ENCODE measurements at places on chromosomes 4 and X.
A peak's percentile ranks its signal among the peaks of the same experiment; 100 is the strongest.

GRCh38 chr4:184335520-184335919 is 117.8 kb upstream of the ENPP6 start:
- no peak for DNase-seq

DNA sequence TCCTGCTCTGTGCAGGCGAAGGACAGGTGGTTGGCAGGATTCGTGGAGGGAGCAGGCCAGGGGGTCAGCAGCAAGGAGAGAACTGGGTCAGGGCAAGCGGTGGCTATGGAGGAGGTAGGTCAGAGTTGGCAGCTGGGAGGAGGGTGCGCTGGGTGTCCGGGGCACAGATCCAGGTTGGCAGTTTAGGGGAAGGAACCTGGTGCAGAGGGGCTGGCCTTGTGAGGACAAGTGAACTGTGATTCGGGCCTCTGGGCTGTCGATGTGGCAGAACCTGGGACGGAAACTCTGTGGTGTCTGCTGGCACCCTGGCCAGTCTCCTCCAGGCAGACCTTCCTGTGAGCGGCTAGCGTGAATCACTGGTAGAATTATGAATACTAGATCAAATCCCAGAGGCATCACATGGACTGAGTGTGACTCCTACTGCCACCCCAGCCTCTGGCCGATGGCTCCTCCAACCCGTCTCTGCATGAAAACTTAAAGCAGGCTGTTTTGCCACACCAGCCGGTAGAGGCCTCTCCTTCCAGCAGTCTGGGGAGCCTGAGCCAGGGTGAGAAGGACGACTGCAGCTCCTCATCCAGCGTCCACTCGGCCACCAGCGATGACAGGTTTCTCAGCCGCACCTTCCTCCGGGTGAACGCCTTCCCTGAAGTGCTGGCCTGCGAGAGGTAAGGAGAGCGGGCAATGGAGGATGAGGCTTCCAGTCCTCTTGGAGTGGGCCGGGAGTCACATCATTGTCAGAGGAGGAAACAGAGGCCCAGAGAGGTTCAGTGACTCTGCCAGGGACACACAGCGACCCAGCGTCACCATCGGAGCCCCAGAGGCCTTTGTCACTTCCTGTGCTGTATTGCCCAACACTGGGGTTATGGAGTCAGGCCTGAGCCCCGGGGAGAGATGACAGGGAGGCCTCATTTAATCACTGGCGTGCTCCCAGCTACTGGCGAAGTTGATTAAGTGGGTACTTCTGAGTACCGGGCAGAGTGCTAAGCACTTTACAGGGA is 20.3 kb downstream of the EVC start:
- no peak for DNase-seq

DNA sequence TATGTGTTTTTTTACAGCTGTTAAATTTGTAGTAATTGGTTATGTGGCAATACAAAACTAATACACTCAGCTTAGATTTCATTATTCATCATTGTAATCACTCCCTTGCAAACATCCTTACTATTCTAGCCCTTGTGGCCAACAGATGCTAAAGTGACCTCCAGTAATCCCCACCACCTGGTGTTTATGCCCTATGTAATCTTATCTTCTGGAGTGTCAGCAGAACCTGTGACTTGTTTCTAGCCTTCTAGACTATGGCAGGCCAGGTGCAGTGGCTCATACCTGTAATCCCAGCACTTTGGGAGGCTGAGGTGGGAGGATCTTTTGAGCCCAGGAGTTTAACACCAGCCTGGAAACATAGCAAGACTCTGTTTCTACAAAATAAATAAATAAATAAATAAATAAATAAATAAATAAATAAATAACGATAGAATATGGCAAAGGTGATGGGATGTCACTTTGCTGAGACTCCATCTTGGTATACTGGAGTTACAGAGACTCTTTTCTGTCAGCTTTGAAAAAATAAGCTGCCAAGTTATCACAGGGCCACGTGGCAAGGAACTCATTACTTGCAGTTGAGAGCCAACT is 12.3 kb upstream of the TSR2 start:
- DNase-seq: peak; percentile 93

DNA sequence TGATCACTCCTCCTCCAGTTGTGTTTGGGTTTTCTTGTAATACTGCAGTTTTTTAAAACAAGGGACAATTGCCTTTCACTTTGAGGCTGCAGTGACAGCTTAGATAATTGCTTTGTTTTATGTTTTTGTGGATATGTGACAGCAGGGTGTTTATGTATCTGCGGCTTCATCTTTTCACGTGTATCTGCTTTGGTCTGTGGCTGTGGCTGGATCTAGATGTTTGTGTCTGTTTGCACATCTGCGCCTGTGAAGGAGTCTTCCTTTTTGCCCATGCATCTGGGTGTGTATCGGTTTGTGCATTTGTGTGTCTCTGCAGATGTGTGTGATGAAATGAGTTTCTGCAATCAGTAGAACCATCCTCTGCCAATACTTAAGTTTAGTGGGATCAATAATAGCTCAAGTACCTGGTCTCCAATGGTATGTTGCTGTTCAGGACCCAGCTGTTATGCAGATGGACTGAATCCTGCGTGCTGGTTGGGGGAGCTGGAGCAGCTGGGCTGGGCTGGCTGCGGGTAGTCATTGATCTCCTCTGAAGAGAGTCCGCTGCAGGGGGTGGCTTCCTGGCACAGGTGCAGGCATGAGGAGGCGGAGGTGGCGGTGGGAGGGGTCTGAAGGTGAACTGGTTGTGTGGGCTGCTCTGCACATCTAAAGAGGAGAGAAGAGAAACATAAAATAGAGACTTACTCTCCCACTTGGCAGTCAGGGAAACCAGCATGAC is 390.3 kb downstream of the SH2D1A start:
- DNase-seq: no peak

GRCh38 chrX:114962209-114962608 is 55.2 kb downstream of the IL13RA2 start:
- DNase-seq: peak; percentile 14
